CD8-positive, alpha-beta T cell (primary cell): ENCODE measurements at places on chromosomes 16 and 17.

- no peak for DNase-seq
Measured at GRCh38 chr16:7378024-7378695, 45.5 kb downstream of the RBFOX1 start.

DNA sequence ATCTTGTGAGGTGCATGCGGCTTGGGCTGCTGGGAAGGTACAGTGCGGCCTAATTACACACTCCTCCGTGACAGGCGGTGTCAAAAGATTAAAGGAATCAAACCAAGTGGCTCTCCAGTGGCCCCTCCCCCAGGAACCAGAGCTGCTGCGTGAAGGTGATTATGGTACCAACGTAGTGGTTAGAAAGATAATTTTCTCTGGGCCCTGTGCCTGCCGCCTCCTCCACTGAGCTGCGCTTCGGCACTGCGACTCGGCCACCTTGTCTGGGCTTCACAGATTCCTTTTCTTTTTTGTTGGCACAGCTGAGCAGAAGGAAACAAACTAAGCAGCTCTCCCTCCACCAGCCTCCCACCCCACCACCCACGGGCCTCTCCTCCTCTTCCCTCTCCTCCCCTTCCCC lies 113.2 kb upstream of the SDK2 start:
- no peak for DNase-seq

- no peak for DNase-seq
Measured at GRCh38 chr17:66260275-66260674, 31.1 kb upstream of the APOH start.

- DNase-seq: no peak
Measured at GRCh38 chr16:72992142-72992601, 55.8 kb downstream of the ZFHX3 start.

- DNase-seq: no peak
Measured at GRCh38 chr17:65027305-65027704, 29.2 kb downstream of the GNA13 start.

- DNase-seq: no peak
Measured at GRCh38 chr17:40448639-40449261, 5.5 kb downstream of the IGFBP4 start.

DNA sequence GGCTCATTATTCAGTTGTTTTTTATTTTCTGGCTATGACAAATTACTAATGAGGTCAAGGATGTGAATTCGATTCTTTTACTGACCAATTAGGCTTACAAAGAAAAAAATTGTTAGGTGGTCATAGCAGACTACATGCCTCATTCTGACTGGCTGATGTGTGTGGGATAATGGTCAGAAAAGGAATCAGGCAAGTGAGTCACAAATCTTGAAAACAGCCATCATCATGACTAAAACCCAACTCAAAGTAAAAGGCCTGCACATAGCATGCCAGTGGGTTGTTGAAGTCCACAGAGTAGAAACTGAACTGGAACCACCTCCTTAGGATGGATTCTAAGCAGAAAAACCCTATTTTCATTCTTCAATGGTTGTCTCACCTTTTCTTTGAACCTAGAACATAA lies 8.6 kb downstream of the RPGRIP1L start:
- no peak for DNase-seq

- DNase-seq: no peak
Measured at GRCh38 chr17:36629970-36630502, 28.7 kb downstream of the MRM1 start.

- DNase-seq: no peak
Measured at GRCh38 chr17:36498560-36499300, 12.2 kb downstream of the ZNHIT3 start.

GRCh38 chr17:50916026-50916707 lies 50.0 kb upstream of the TOB1 start:
- DNase-seq: no peak

- no peak for DNase-seq
Measured at GRCh38 chr16:58235663-58236062, 37.8 kb upstream of the CSNK2A2 start.

- no peak for DNase-seq
Measured at GRCh38 chr16:56800355-56800754, 64.7 kb upstream of the SLC12A3 start.

DNA sequence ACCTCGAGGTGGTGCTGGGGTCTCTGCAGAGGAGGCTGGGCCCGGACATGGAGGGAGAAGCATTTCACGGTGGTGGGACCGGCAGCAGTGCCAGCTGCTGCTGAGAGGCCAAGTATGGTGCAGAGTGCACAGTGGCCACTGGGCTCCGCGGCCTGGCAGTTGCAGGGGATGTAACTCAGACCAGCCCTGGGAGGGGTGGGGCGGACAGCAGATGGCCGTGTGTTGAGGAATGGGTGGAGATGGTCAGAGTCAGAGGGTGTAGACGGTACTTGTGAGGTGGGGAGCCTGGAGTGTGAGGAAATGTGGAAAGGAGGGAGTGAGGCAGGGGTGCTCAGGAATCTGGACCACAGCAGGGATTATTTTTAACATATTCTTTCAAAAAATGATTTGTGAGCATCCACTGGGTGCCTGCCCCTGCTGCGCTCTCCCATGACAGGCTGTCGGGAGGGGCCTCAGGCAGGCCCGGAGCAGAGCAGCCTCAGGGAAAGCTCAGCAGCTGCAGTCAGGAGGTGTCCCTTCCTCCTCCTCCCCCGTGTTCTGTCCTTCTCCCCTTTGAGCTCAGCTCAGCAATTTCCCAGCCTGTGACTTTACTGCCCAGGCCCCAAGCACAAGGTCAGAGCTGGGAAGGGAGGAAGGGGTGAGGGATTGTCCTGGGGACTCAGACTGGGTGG lies 113.1 kb downstream of the RAP1GAP2 start:
- DNase-seq: no peak

- no peak for DNase-seq
Measured at GRCh38 chr16:88920618-88921590, 54.4 kb upstream of the PABPN1L start.

DNA sequence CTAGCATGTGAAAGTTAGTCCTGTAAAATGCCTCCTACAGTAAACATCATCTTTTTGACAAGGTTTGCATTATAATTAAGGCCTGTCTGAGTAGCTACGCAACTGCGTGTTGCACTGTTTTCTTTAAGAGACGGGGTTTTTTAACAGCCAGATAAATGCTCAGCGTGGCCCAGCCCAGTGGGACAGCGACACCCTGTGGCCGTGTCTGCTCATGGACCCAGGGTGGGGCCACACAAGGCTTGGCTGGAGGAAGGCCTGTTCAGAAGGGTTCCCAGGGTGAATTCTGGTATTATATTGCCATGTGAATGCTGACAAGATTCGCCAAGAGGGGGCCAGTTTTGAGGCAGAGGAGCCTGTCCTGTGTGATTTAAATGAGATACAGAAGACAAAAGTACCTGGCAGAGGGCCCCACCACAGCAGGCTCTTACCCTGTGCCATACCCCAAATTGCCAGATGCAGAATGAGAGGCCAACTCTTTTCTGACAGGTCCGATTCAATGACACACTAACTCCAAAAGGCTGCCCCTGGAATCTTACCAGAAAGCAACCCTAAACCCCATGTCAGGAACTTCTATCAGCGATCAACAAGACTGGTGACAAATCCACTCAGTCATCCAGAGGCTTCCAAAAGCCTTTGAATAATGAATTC lies 65.9 kb upstream of the IRX6 start:
- DNase-seq: peak; percentile 38
